ENCODE measurements at places on chromosomes 6 and 20. TPM values are rescaled to one million over a fixed set of nuclear protein-coding genes. Genes with fewer than 3 reads are reported as not detected.

Gene TRIM10
- total RNA-seq = not detected

Gene RPS18
- 6,577 TPM for total RNA-seq

Gene AVP
- not detected for total RNA-seq

Gene C6orf58
- total RNA-seq = not detected

Gene THBS2
- total RNA-seq = 101 TPM

Gene MICB
- 11.7 TPM for total RNA-seq

Gene PTCRA
- total RNA-seq = not detected

All from IMR-90 (cell line).